Neural progenitor cell (in vitro differentiated cells): ENCODE measurements at places on chromosomes 16 and 17. TPM values are rescaled to one million over a fixed set of nuclear protein-coding genes. Genes with fewer than 3 reads are reported as not detected.
A peak's percentile ranks its signal among the peaks of the same experiment; 100 is the strongest.

- no peak for DNase-seq
Measured at GRCh38 chr17:66474806-66475497, 172.5 kb downstream of the PRKCA start.

- no peak for DNase-seq
Measured at GRCh38 chr16:67296420-67296819, 17.1 kb downstream of the PLEKHG4 start.

- DNase-seq, result no peak
Measured at GRCh38 chr17:82921426-82921825, 81.6 kb upstream of the ZNF750 start.

- DNase-seq, result no peak
Measured at GRCh38 chr17:32933881-32934280, 5.9 kb downstream of the TMEM98 start.

DNA sequence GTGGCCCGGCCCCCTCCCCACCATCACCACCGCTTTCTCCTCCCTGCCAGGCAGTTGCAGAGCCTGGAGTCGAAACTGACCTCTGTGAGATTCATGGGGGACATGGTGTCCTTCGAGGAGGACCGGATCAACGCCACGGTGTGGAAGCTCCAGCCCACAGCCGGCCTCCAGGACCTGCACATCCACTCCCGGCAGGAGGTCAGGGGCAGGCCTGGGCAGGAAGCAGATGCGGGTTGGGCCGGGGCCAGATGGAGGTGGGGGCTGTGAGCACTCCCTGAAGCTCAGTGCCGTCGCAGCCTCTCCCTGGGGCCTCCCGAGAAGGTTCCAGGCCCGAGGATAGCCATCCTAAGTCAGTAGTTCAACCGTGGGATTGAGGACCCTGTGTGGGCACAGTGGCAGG is 14.2 kb upstream of the ADGRG3 start:
- DNase-seq, result no peak

- no peak for DNase-seq
Measured at GRCh38 chr17:31750578-31750977, 108.5 kb downstream of the COPRS start.

- no peak for DNase-seq
Measured at GRCh38 chr17:20022701-20023100, 13.5 kb downstream of the SPECC1 start.

- no peak for DNase-seq
Measured at GRCh38 chr16:27704252-27704651, 154.3 kb downstream of the KATNIP start.

DNA sequence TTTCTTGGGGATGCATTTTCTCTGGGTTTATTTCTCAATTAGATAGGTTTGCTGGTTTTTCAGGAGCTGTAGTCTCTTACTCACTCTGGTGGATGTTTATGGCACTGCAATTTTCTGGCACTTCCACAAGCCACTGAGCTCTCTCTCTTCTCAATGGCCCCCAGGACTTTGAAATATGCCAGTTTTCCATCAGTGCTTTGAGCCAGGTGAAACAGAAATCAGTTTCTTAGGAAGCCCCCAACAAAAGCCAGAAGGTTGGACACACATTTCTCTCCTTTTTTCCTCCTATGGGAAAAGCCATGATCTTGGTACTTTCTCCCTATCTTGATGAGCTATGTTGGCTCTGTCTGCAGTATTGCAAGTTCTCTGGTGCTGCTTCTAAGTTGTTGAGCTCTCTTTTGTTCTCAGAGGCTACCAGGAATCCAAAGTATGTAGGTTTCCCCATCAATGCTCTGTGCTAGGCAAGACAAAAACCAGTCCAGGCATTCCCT is 90.7 kb upstream of the SMIM36 start:
- DNase-seq, result peak; percentile 81

DNA sequence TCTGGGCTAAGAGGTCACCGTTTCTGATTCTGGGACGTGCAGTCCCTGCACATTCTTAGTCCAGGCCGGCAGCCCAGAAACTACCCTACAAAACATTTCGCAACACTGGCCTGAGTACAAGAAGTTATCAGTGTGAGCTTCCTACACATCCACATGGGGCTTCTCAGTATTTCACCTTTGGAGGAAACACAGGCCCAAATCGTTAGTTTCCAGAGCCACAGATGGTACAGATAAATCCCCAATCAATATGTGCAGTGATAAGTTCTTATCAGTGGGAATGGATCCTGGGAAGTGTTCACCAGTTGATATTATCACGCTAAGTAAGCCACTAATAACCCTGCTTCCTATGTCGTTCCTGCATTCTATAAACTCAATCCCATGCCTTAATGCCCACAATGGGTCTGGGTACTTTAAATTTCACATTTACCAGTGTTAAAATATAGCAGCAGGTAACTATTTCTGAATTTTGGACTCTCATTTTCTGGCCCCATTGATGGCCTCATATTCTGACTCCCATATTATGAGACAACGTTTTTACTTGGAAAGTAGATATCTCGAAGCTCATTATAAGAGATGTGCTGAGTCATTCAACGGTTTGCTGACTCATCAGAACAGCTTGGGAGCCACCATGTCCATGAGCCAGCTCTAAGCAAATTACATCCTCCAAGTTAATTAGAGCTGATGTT is 370.2 kb upstream of the MAF start:
- no peak for DNase-seq

GRCh38 chr17:50457621-50458020 is 11.1 kb downstream of the CHAD start:
- DNase-seq, result no peak

- DNase-seq, result no peak
Measured at GRCh38 chr16:30473231-30474073, 910 bp downstream of the ITGAL start.

GRCh38 chr17:67123699-67124098 is 79.3 kb downstream of the CACNG1 start:
- no peak for DNase-seq

DNA sequence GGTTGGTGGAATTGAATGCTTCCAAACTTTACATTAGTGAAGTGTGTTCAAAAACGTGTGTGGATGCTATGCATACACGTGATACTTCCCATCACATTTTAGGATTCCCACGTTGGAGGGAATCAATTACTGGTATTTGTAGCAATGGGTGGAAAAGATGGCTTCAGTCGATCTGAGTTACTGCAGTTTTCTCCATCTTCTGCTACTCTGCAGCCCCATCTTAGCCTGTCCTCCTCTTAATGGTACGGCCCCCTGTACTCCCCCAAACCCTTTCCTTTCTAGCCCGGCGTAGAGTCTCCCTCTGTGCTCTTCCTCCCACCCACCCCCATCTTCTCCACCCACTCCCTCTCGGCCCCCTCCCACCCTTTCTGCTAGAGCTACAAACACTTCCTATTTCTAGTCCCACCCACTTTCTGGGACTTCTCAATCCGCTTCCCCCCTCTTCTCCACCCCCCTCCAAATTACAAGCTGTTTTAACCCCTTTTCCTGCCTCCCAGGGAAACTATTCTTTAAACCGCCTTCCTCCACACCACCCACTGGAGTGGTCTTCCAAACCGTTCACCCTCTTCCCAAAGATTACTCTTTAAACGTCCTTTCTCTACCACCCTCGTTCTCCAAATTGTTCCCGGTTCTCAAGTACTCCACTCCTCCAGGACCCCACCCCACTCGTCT is 1.1 kb downstream of the CHTF8 start:
- DNase-seq, result peak; percentile 67

GRCh38 chr17:72053449-72053848 is 67.4 kb upstream of the SOX9 start:
- DNase-seq, result no peak

- peak; percentile 60 for DNase-seq
Measured at GRCh38 chr16:71479420-71479819, 9.7 kb downstream of the ZNF19 start.

DNA sequence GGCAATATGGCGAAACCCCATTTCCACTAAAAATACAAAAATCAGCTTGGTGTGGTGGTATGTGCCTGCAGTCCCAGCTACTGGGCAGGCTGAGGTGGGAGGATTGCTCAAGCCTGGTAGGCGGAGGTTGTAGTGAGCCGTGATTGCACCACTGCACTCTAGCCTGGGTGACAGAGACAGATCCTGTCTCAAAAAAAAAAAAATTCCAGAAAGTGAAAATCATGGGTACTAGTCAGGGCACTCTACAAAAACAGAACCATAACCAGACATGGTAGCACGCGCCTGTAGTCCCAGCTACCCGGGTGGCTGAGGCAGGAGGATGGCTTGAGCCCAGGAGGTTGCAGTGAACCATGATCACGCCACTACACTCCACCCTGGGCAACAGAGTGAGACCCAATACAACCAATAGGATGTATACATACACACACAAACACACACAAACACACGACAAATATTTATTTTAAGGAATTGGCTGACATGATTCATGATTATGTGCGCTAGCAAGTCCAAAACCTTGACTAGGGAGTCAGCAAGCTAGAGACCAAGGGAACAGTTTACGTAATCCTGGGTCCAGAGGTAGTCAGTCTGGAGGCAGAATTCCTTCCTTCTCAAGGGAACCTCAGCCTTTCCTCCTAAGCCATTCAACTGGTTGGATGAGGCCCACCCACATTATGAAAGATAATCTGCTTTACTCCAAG is 11.6 kb upstream of the GP1BA start:
- no peak for DNase-seq

GRCh38 chr16:51707666-51708065 is 556.6 kb upstream of the SALL1 start:
- no peak for DNase-seq

GRCh38 chr17:62968445-62968923 is 2.4 kb downstream of the TANC2 start:
- DNase-seq, result peak; percentile 87

RNU2-1 gene
- not detected in 2 replicates for total RNA-seq

CXCL16 gene
- total RNA-seq, result 0.21 and 0.43 TPM in 2 replicates

ZNF286A gene
- 125 and 216 TPM in 2 replicates for total RNA-seq

ADORA2B gene
- total RNA-seq, result 1.9 and 4.4 TPM in 2 replicates

SAMD14 gene
- total RNA-seq, result 8.7 and 27.9 TPM in 2 replicates

TVP23A gene
- 3.5 and 4.6 TPM in 2 replicates for total RNA-seq

HEXD gene
- 22.3 and 41.8 TPM in 2 replicates for total RNA-seq

RND2 gene
- 35.0 and 46.0 TPM in 2 replicates for total RNA-seq

BIRC5 gene
- total RNA-seq, result 144 and 169 TPM in 2 replicates

SEPTIN12 gene
- total RNA-seq, result not detected in 2 replicates

ABCC6 gene
- 0.79 and 2.4 TPM in 2 replicates for total RNA-seq

NPIPA2 gene
- 2.5 and 2.7 TPM in 2 replicates for total RNA-seq
